A549 treated with DMSO at 1 μM for 4 hours (cell line): ENCODE measurements at places on chromosomes 3 and 15. TPM values are rescaled to one million over a fixed set of nuclear protein-coding genes. Genes with fewer than 3 reads are reported as not detected.

The GOLGA8G gene
- total RNA-seq: 0.04 TPM in 1 of 5 replicates, not detected in the others

The SPATA12 gene
- total RNA-seq: 0.45 to 0.64 TPM (median 0.52 TPM) in 5 replicates

The CCR3 gene
- total RNA-seq: not detected in 5 replicates

The HOMER2 gene
- total RNA-seq: 11.7 to 15.1 TPM (median 13.7 TPM) in 5 replicates

The PIGZ gene
- total RNA-seq: 1.1 to 1.6 TPM (median 1.2 TPM) in 5 replicates

The CFAP91 gene
- total RNA-seq: 0.20 to 0.41 TPM (median 0.32 TPM) in 4 of 5 replicates, not detected in the other

The RLBP1 gene
- total RNA-seq: not detected in 5 replicates

The FEZF2 gene
- total RNA-seq: not detected in 5 replicates
